ENCODE measurements at places on chromosomes 11 and 22.

- no peak for DNase-seq
These were observed 95.8 kb downstream of the NCAM1 start for GRCh38 chr11:113057038-113057437.

GRCh38 chr22:49185312-49185969 lies 642.2 kb downstream of the BRD1 start:
- DNase-seq = peak; percentile 18

- DNase-seq = no peak
These were observed 58.1 kb downstream of the LRP5 start for GRCh38 chr11:68370211-68371111.

- peak; percentile 47 for DNase-seq
These were observed 11.8 kb upstream of the PRODH start for GRCh38 chr22:18947905-18948304.

DNA sequence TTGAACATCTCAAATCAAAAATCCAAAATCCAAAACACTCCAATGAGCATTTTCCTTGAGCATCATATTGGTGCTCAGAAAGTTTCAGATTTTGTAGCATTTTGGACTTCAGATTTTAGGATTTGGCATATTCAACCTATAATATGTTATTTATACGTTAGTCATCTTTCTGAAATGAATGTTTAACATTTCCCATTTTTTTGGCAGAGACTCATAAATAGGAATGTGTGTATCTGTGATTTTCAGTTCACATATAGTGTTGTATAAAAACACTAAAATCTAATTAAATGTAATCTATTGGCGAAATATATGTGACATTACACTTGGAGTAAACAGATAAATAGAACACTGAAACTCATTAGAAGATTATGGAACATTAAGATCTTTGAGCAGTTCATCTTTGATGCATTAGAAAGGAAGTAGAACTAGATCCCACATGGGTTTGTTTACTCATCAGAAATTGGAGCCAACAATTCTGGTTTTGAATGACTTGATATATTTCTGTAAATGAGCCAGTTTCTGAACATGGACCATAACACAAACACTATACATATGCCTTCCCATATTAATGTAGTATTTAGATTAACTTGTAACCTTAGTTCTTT lies 153.1 kb downstream of the UVRAG start:
- DNase-seq = no peak

DNA sequence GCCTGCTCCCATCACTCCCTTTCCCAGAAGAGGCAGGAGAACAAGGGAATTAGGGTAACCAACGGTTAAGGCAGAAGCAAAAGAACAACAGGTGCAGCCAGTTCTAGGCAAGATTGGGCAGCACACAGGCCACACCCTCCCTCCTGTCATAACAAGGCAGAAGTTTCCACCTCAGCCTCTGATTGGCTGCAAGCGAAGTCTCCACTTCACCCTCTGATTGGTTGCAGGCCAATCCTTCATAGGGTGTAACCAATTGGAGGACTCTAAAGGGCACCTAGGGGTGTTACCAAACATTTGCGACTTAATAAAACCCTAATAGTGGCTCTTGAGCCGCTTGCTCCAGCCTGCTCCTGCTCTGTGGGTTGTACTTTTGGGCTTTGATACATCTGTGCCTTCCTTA lies 153.8 kb downstream of the CACNA1I start:
- DNase-seq = no peak

DNA sequence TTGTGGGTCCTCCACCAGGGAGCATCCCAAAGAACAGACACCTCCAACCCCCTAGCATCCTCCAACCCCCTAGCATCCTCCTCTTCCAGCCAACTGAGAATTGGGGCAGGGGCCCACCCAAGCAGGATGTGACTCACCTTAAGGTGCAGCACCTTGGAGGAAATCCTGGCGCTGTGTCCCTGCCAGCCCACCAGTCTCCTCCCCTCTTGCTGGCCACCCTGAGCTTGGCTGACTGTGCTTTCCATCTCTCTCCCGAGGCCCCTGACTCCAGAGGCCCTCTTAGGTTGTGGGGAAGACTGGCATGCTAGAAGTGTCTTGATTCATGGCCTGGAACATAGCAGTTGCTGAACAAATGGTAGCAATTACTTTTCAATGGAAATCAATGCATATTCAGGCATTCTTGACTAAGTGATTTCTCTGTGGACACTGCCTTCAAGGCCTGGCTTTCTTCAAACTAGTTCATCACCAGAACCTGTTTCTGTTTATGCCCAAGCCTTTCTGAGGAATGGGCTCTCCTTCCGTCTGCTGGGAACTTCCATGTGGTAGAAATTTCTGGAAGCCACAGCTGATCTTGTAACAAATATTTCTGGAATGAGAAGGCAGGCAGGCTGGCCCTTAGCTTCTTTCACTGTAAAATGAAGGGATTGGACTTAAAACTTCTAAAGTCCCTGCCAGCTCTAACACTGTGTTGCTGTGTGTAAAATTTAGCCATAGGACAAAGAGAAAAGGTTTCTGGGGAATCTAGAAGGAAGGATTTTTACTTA lies 60.5 kb downstream of the CEP164 start:
- DNase-seq = peak; percentile 49

DNA sequence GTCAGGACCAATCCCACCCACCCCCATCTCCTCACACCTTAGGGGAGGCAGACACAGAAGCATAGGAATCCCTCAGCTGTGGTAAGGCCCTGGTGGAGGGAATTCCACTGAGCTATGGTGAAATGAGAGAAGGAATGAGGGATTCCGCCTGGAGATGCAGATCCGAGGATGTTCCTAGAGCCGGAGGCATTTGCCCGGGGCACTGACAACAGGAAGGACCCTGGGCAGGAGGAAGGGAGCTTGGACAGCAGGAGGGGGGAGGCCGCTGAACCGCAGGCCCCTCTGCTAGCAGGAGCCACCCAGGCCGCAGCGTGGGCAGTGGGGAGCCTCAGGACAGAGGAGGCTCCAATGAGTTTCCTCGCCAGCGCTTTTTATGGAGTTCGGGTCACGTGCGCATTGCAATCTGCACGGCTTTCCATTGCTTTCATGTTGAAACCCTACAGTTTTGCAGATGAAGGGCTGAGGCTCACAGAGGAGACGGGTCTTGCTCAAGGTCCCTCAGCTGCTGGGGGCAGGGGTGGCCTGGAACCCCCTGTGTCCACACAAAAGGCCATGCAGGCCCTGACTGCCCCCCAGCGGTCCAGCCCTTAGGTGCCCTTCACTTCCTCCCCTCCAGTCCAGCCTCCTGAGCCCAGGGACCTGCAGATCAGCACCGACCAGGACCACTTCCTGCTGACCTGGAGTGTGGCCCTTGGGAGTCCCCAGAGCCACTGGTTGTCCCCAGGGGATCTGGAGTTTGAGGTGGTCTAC lies 15.5 kb downstream of the CSF2RB start:
- DNase-seq = no peak

- DNase-seq = no peak
These were observed 53.3 kb upstream of the CD5 start for GRCh38 chr11:61049063-61049377.

GRCh38 chr11:68269414-68270081 lies 2.2 kb downstream of the C11orf24 start:
- no peak for DNase-seq

DNA sequence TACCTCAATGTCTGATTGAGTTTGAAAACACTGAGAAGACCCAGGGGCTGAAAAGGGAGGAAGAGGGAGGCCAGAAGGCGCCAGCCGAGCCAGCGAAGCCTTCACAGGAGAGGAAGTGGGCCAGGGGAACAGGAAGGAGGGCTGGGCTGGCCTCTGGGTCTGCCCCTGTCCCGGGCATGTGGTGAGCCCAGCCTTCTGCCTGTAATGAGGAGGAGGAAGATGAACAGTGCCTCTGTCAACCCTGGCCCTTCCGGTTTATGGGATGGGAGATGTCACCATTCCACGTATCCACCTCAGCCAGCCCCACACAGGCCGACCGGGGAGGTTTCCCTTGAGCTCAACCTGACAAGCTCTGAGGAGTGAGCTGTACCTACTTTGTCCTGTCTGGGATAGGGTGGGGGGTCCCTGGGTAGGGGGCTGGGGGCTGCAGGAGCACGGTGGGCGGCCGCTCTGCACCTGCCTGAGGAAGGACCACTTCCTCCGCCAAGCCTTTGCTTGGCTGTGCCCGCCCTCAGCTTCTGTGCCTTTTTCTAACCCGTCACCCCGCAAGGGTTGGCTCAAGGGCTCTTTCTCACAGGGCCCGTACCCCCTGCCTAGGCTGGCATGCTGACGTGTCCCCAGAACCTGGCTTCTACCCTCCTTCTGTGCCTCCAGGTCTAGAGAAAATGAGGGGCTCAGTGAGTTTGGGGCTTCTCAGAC lies 2.0 kb downstream of the PARVG start:
- peak; percentile 88 for DNase-seq

- no peak for DNase-seq
These were observed 31.0 kb downstream of the SIK2 start for GRCh38 chr11:111633248-111633647.

DNA sequence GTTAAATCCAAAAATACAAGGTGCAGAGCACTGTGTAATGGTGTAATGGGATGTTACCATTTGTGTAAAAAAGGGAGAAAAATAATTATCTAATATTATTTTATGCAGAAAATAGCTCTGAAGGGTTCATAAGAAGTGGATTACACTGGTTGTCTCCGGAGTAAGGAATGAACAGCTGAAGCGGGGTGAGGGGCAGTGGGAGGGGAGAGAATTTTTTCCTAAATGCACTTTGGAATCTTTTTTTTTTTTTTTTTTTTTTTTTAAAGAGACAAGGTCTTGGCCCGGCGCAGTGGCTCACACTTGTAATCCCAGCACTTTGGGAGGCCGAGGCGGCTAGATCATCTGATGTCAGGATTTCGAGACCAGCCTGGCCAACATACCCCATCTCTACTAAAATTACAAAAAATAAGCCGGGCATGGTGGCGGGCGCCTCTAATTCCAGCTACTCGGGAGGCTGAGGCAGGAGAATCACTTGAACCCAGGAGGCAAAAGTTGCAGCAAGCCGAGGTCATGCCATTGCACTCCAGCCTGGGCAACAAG lies 6.8 kb upstream of the POLR3H start:
- DNase-seq = no peak

DNA sequence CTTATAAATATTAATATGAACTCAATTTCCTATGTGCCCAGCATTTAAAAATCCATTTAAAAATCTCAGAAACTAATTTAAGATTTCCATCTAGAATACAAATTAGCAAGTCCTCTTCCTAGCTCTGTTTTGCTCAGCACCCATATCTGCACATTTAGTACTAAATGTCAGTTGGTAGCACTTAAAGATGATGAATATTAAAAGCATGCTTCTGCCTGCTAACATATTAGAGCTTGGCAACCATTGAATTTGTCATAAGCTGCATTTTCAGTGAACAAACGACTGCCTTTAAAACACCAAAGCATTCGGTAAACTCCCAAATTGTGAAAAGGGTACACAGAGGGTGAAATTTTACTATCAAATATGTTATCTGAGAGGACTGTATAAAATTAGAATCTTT lies 177.7 kb downstream of the CADM1 start:
- no peak for DNase-seq

DNA sequence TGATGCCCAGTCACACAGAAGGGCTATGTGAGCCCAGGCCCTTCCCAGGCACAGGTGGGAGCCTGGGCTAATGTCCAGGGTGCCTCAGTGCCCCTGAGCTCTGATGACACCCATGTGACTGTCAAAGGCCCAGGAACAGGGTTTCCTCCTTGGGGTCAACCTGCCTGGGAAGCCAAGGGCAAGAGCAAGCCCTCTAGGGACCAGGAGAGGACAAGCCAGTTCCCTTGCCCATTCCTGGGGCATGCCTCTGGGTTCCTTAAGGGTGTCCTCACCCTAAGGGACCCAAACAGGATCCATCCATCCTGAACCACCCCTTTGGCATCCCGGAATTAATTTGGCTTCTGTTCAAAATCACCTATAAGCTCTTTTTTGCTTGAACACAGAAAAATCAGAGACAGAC lies 39.0 kb downstream of the PISD start:
- no peak for DNase-seq

GRCh38 chr11:85795712-85796487 lies 15.0 kb downstream of the SYTL2 start:
- DNase-seq = no peak

GRCh38 chr11:88482871-88483301 lies 145.3 kb upstream of the CTSC start:
- DNase-seq = no peak

- no peak for DNase-seq
These were observed 644 bp downstream of the YPEL4 start for GRCh38 chr11:57648801-57649735.

DNA sequence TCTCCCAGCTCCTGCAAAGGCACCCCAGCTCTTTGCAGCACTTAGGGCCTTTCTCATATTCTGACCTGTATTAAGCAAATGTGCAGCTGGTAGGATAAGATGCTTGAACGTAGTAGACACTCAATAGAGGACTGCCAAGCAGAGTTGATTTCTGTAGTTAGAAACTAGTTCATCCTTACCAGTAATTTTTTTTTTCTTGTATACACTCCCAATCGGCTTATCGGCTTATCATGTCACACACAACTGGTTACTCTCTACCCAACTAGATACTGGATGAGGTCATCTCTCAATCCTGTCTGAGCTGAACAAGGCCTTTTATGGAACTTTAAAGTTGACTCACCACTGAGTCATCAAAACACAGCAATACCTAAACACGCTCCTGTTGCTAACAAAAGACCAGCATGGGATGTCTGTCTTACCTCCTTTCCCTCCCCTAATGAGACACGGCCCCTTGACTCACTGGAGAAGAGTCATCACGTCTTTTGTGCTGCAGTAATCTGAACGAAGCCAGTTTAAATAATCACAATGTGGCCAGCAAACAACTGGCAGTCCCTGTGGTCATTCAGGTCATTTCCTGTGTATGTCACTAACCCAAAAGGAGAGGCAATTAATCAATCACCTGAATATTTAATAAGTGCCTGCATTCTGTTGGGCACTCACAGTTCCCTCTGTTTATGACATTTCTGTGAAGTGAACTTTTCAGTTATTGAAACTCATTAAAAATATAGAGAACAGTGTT lies 7.5 kb upstream of the WEE1 start:
- no peak for DNase-seq

GRCh38 chr22:48734359-48734758 lies 1093.3 kb downstream of the BRD1 start:
- no peak for DNase-seq

GRCh38 chr11:2468363-2469235 lies 23.8 kb downstream of the KCNQ1 start:
- DNase-seq = no peak

DNA sequence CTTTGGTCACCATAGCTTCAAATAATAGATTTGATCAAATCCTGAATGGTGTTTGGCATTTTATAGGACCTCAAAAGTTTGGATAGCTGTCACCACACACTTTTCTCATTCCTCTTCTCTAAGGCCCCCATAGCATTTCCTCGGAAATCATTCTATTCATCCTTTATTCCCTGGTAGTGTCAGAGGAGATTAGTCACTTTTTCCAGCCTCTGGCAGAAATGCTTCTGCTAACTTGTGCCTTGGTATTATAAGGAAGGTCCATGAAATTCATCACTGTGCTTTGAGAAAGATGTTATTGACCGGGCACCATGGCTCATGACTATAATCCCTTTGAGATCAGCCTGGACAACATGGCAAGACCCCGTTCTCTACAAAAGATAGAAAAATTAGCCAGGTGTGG lies 19.7 kb upstream of the NUP160 start:
- no peak for DNase-seq

DNA sequence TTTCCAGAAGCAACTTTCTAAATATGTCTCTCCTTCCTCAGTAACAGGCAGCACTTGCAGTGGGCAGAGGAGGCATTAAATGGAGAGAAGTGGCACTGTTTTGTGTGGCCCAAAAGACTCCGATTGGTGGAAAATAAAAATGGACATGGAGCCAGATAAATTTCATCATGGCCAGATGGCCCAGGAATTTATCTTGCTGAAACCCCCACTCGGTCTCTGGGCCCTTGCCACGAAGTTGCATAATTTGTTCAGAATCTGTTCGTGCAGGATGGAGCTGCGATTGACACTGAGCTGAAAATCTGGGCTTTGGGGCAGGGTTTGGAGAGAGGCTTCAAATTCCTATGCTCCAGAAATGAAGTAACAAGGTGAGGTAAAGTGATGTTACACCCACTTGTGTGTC lies 65.5 kb downstream of the C11orf91 start:
- no peak for DNase-seq
